ENCODE measurements at places on chromosomes 12 and 14.

- peak; percentile 40 for DNase-seq
Measured at GRCh38 chr12:100404769-100405407, 48.0 kb downstream of the SLC17A8 start.

- DNase-seq, result peak; percentile 58
Measured at GRCh38 chr12:95218150-95219133, 835 bp downstream of the VEZT start.

GRCh38 chr12:105713606-105714305 is 383.3 kb downstream of the C12orf75 start:
- no peak for DNase-seq

- DNase-seq, result peak; percentile 57
Measured at GRCh38 chr14:21521501-21521900, 4.6 kb downstream of the SALL2 start.

- DNase-seq, result peak; percentile 4
Measured at GRCh38 chr12:83161456-83161855, 474.8 kb downstream of the TMTC2 start.

DNA sequence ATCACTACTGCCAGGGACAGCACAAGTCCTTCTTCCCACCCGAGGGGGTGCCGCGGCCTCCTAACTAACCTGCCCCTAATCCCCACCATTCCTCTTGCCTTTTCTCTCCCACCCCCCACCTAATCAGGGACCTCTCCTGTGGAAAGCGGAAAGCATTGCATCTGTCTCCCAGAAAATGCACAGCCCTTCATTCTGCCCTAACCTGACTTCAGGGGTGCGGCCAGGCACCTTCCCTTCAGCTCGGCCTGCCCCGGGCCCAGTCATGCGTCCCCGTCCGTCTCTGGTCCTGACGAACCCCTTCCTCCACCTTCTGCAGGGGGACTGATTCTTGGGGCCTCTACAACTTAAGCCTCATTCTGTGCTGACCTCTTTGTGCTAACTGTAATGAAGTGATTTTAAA is 43.9 kb upstream of the TRAF3 start:
- DNase-seq, result no peak

DNA sequence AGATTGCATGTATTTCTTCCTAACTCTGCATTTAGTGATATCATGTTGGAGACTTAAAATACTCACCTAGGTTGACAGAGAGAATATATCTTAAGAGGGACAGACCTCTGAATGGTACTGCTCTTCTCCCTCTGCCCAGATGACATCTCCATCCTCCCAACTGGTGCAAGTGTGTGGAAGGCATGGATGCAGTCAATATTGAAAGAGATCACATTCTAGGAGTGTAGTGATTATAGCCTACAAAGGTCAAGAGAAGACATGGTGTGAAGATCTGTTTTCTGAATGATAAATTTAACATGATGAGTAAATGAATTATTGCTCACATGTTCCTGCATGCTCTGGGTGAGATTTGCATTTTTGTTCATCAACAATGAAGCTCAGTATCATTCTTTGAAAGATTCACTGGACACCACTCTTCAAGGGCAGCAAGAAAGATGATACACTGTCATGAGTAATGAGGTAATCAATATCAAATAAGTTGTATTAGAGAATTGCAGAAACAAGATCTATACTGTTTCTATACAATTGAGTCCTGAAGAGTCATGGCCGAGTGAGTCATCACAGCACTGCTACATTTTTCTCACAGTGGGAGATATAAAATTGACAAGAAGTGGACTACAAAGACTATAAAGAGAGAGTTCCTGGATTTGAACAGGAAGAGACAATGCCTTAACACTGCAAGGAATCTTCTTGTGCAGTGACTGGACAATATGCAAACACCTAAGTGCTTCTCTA is 183.3 kb upstream of the KRR1 start:
- DNase-seq, result peak; percentile 43

DNA sequence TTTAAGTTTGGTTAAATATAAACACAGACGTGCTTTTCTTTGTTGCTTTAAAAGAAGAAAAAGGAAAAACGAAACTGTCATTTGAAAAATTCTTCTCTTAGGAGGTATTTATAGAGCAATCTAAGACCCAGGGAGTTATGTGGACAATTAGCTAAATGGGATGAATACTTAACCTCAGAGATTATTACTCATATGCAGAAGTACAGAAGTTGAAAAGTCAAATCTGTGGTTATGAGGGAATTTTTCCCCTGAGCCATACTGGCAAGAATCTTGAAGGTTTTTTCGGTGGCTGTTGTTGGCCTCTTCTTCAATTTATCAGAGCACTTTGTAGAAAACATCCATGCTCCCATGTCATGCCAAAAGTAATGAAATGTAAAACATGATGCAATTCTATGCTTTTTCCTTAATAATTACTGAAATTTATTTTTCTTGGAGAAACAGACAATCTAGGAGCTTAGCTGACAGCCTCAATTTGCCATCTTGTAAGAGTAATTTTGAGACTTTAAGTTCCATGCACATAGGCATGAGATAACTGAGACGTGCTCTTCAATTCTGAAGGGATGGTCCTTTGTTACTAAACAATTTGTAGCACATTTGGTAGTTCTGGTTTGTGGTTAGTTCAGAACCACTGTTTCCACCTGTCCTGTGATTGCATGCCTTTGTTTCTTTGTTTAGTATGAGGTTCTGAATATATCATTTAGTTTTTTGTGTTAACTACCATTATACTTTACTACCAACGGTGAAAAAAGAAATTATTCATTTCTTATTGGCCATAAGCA is 126.6 kb downstream of the BCAT1 start:
- peak; percentile 81 for DNase-seq

DNA sequence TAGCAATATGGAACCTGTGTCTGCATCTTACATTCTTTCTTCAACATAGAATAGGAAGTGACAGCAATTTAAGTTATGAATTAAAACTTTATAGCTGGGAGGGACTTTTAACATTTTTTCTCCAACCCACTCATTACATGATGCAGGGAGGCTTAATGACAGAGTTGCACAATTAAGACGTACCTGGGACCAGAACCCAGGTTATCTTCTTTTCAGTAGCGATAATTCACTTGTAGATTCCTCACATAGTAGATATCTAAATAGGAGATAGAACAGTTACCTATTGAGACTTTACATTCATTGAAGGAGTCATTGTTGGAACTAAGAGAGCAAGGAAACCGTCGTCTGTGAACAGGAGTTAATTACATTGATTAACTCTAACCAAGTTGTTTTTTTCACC is 5.1 kb downstream of the SRGAP1 start:
- DNase-seq, result no peak

DNA sequence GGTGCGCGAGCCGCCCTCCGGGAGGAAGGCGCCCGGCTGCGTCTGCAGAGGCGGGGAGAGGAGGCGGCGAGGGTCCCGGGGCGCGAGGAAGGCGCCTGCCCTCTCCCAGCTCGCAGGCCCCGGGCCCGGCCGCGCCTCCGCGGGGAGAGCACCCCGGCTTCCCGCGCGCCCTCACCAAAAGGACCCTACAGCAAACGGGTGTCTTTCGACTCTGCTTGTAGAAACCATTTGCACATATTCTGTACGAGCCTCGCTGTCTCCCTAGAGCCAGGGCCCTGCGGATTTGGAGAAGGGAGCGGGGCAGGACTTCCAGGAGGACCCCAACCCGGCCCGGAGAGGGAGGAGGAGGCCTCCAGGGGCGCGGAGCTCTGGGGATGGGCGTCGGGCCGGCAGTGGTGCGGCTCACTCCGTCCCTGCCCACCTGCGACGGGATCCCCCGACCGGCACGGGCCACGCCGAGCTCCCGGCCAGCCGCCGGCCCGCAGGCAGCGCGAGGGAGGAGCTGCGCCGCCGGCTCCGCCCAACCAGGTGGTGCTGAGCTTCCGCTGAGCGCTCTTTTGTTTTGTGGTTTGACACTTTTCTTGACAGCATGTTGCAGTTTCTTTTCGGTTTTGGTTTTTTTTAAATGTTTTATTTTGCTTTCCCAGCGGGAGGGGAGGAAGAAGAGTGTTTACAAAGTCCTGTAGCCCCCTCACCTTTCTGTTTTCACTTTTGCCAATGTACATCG is 103.3 kb upstream of the FKBP4 start:
- no peak for DNase-seq

GRCh38 chr12:467591-467990 is 7.9 kb downstream of the B4GALNT3 start:
- no peak for DNase-seq

GRCh38 chr12:82326905-82327503 is 31.2 kb downstream of the CCDC59 start:
- DNase-seq, result peak; percentile 28

- peak; percentile 49 for DNase-seq
Measured at GRCh38 chr12:57276935-57277563, 26.1 kb upstream of the STAC3 start.

GRCh38 chr14:70907996-70908934 is 1.0 kb downstream of the PCNX1 start:
- peak; percentile 69 for DNase-seq

DNA sequence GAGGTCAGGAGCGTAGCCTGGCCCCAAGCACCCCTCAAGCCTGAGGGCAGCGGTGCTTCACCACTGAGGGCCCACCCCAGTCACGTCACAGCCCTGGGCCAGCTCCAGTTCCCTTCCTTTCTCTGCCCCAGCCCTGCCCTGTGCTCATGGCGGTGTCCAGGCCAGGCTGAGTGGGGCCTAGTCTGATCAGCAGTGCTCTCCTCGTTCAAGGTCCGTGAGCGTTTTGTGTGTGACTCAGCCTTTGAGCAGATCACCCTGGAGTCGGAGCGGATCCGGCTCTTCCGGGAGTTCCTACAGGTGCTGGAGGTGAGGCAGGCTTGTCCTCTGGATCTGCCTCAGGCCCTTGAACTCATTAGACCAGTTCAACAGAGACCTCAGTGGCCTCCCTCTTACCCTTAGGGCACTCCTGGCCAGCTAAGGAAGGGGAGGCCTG is 19.0 kb downstream of the PRPF40B start:
- DNase-seq, result no peak

DNA sequence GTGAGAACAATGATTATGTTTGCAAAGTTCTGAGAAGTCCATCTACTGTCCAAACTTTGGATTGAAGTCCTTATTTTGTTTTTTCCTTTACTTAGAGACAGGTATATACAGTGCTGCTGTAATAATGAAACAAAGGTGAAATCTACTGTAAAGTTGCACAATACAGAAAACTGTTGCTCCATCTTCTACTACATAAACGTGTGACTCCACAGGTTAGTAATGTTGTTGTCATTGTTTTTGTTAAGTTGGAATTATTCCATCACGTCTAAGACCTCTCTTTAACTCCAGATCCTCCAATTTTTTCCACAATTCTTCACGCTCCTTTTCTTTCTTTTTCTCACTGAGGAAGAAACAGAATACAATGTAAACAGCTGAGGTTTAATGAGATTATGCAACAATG is 57.0 kb upstream of the GPHB5 start:
- peak; percentile 68 for DNase-seq

- DNase-seq, result peak; percentile 85
Measured at GRCh38 chr12:3304436-3305165, 186.4 kb upstream of the PRMT8 start.

- DNase-seq, result no peak
Measured at GRCh38 chr14:105505101-105505500, 14.1 kb downstream of the TEDC1 start.

DNA sequence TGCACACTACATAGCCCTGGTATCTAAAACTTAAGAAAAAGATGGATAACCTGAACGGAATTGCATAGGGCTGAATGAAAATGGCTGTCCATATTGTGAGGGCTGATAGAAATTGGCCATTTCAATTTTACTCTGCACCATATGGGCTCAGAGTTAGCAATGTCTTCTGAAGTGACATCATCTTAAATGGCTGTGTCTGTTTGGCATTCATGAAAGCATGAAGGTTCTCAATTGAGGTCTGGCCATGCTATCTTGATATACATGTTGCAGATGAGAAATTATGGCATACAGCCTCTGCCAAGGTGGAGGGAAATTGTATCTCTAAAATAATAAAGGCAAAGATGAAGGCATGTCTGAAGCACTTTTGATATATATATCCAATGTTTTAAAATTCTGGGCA is 226.0 kb upstream of the PDE3A start:
- DNase-seq, result no peak

- DNase-seq, result no peak
Measured at GRCh38 chr14:70021548-70022220, 142.5 kb downstream of the SMOC1 start.

DNA sequence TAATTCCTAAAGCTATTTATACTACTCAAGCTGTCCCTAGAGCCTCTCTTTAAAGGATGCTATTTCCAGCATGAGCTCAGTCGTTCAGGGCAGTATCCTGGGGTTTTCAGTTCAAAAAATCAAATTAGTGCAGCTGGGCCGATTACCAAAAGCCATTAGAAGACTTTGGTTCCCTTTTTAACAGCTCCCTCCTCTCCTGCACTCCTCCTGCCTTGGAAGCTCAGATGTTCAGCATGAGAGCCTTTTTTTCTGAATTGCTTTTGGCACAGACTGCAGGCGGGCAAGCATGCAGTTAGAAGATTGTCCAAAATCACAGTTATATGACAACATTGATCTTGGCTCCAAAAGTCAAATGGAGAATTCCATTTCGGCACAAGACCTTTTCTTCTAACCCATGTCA is 179.6 kb downstream of the SLC35F4 start:
- no peak for DNase-seq

DNA sequence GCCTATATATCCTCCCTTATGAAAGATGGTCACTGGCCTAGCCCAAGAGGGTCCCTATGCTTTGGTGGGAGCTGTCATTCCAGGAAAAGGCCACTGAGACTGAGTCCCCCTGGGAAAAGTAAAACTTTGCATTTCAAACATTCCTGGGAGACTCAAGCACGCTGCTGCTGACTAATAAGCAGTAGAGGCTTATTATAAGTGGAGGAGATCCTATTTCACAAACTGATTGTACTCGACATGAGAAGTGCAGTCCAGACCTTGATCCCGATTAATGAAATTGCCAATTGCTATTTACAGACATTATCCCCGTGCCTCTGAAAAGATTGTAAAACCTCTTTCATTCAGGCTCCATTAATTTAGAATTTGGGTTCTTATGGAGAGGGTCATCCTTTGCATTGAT is 96.6 kb downstream of the EMP1 start:
- DNase-seq, result peak; percentile 6

DNA sequence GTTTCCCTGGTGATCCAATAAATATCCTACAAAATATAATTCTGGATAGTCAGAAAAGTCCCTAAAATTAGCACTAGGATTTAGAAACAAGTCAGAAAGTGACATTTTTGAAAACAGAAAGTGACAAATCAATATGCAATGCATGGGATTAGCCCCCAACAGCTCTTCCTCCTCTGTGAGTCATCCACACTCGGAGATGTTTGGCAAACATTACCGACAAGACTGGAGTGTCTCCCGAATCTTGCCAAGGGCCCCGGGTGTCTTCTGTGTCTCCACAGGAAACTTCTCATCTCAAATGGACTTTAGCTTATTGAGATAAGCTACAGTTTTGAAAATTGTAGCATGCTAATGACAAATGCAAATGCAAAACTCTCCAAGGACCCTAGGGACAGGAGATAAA is 398.9 kb upstream of the CCDC196 start:
- DNase-seq, result no peak

DNA sequence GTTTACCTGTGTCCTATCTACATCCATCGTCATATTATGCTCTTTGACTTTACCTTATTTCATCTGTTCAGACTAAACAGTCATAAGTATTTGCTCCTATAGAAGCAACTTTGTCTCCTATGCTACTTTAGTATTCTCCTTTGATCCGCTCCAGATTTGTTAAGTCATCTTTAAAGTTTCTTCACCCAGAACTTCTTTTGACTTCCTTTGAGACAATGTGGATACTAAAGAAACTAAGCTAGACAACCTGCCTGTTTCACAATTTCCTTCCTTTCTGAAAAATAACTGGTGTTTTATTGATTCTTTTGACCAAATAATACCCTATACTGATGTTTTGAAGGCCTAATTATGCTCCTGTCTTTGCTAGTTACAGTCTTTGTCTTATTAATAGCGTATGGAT is 30.0 kb upstream of the LRRK2 start:
- no peak for DNase-seq

GRCh38 chr12:110775997-110776396 is 33.3 kb upstream of the PPP1CC start:
- DNase-seq, result no peak
